HT-29 (cell line): ENCODE measurements at places on chromosomes 1 and 21. TPM values are rescaled to one million over a fixed set of nuclear protein-coding genes. Genes with fewer than 3 reads are reported as not detected.

GRCh38 chr1:59276439-59276851 is 20.4 kb upstream of the FGGY start:
- no peak for DNase-seq

DNA sequence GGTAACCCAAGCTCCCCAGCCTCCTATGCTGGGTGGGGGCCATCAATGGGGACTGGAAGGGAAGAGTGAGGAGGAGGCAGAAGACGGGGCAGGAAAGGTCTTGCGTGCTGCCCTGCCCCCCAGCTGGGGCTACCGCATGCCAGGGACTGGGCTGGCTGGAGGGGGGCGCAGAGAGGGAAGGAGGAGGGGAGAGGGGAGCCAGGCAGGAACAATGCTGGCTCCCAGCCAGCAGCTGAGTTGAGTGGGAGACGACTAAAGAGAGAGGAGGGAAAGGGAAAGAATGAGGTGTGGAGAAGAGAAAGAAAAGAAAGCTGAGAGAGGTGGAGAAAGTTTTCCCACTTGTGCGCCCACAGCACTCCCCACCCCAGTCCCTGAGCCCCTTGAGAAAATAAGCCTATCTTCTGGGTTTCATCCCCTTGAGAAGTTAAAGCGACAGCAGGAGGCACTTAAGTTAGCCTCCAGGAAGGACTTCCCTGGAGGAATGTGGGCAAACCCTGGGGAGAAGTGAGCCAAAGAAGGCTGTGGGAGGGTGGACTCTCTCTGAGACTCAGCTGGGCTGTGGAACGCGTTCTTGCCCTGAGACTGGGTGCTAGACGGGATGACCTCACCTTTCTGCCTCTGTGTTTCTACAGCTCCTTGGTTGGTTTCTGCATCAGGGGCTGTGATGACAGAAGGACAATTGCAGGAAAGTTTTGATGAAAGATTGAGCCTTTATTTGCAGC is 12.9 kb upstream of the NES start:
- DNase-seq = no peak

Gene RIMKLA
- total RNA-seq = 1.3 and 1.6 TPM in 2 replicates

Gene AKR7A3
- total RNA-seq = 136 and 142 TPM in 2 replicates

GRCh38 chr1:108117945-108118902 is 81.9 kb downstream of the SLC25A24 start:
- DNase-seq = no peak

DNA sequence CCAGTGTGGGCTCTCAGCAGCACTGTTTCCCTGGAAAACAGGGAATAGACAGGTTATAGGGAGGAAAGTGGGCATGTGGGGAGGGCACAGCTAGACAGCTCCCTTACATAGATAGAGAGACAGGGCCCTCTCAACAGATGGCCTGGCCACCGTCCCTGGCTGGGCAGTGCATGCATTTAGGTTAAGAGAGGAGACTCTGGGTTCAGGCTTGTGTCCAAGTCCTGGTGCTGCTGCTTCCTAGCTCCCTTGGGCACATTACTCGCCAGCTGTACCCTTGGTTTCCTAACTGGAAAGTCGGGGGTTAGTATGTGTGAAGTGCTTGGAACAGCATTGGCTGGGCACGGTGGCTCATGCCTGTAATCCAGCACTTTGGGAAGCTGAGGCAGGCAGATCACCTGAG is 9.1 kb downstream of the PLOD1 start:
- no peak for DNase-seq

GRCh38 chr1:57063406-57064125 is 97.8 kb upstream of the C8B start:
- no peak for DNase-seq

DNA sequence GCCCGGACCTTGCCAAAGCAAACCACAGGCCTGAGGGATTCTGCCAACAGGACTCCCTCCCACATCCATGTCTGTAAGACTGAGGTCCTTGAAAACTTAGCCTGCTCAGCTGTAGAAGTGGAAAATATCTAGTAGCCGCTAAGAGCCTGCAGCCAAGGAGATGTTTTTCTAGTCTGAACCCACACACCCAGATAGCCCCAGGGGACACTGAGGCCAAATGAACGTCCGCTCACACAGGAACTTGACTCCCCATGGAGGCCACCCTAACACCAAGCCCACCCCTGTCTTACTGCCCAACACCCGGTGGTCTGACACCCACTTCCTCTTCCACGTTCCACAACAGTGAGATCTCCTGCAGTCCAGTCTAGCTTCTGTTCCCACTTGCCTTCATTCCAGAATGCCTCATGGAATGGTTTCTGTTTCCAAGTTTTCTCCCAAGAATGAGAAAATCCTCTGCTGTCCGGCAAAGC is 174.8 kb downstream of the PLPP3 start:
- no peak for DNase-seq
